ENCODE measurements at places on chromosomes 2 and 18. TPM values are rescaled to one million over a fixed set of nuclear protein-coding genes. Genes with fewer than 3 reads are reported as not detected.

HDHD2 gene
- 29.8 TPM for total RNA-seq

LYG1 gene
- 0.14 TPM for total RNA-seq

ALPG gene
- total RNA-seq: not detected

POMC gene
- total RNA-seq: 1.0 TPM

MROH2A gene
- not detected for total RNA-seq

SERPINB11 gene
- not detected for total RNA-seq

Measured in smooth muscle cell of the umbilical artery (primary cell).